ENCODE measurements at places on chromosomes 11 and 22.
A peak's percentile ranks its signal among the peaks of the same experiment; 100 is the strongest.

- DNase-seq, result no peak
These were observed 14.1 kb upstream of the TMPRSS6 start for GRCh38 chr22:37123649-37124048.

- DNase-seq, result no peak
These were observed 26.7 kb downstream of the FLI1 start for GRCh38 chr11:128720522-128720985.

DNA sequence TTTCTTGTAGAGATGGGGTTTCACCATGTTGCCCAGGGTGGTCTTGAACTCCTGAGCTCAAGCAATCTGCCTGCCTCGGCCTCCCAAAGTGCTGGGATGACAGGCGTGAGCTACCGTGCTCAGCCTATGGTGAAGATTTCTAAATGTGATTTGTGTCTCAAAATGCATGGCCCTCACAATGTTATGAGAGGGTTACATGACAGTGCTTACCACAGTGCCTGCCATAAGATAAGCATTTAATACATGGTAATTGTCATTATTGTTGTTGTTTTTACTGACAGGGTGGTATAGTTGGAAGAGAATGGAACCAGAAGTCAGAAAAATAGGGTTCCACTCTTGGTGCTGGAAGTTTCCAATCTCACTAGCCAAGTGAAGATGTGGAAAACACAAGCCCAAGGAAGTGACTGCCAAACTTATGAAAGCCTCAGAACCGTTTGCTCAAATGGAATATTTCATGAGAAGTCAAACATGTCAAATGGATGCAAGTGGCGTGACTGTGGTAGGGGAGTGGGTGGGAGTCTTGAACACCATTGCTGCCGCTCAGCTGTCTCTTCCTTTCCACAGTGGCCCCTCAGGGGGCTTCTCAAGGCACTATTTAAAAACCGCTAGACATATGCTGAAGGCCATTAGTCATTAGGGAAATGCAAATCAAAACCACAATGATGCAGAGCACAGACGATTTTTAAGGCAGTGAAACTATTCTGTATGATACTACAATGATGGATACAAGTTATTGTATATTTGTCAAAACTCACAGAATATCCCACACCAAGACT is 29.1 kb upstream of the LMO2 start:
- no peak for DNase-seq

GRCh38 chr22:47275605-47276449 is 513.4 kb downstream of the TBC1D22A start:
- no peak for DNase-seq

DNA sequence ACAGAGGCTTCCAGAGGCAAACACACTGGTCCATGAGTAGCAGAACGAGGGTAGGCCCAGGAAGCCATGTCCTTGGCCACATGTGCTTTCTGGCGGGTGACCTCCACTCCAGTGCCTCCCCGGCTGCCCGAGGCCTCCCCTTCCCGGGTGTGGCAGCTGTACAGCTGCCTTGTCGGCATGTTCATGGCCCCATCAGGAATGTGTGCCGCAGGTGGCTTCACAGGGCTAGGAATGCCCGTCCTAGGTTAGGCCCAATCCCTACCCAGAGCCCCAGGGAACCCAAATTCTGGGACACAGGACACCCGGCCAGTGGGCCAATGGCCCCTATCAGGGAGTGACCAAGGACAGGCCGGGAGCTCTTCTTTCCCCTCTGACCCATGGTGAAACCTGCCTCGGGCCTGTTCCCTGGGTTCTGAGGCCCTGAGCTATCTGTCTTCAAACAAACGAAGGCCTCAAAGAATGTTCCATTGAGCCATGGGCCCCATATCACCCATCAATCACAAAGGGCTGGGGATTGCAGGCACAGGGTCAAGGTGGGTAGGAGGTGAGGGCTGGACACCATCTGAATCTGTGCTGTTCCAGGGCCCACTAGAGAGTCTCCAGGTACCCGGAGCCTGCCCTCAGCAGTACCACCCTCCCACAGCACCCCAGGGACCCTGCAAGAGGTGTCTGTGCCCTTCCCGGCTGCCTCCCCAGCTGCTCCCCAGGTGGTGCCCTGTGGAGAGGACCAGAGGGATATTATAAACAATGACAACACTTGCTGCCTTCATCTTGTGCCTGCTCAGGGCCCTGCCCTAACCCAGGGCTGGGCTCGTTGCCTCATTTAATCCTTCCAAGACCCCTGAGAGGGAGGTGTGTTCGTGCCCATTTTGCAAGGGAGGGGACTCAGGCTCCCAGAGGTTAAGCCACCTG is 4.0 kb upstream of the CDKN1C start:
- DNase-seq, result no peak

GRCh38 chr11:3340025-3340424 is 38.9 kb downstream of the ZNF195 start:
- DNase-seq, result no peak

DNA sequence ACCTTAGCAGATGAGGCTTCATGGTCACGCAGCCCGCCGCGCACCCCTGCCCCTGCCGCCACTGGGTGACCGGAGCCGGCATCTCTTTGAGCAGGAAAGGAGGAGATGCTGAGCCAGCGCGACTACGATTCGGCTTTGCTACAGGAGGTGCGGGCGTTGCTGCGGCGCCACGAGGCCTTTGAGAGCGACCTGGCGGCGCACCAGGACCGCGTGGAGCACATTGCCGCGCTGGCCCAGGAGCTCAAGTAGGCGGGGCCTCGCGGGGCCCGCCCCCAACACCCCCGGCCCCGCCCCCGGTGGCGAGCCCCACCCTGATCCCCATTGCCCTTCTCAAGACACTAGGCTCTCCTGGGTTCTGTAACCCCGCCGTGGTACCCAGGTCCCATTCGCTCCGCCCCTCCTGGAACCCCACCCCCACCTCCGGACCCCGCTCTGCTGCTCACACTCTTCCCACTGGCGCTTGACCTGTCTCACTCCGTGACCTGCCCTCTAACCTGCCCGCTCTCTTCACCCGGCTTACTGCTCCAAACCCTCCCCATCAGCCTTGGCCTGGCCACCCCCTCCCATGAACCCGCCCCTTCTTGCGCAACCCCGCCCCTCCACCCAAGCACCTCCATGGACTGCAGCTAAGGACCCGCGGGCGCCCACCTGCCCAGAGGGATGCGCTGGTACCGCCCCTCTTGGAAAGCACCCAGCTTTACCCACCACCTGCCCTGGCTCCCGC is 9.1 kb downstream of the CTSF start:
- no peak for DNase-seq

DNA sequence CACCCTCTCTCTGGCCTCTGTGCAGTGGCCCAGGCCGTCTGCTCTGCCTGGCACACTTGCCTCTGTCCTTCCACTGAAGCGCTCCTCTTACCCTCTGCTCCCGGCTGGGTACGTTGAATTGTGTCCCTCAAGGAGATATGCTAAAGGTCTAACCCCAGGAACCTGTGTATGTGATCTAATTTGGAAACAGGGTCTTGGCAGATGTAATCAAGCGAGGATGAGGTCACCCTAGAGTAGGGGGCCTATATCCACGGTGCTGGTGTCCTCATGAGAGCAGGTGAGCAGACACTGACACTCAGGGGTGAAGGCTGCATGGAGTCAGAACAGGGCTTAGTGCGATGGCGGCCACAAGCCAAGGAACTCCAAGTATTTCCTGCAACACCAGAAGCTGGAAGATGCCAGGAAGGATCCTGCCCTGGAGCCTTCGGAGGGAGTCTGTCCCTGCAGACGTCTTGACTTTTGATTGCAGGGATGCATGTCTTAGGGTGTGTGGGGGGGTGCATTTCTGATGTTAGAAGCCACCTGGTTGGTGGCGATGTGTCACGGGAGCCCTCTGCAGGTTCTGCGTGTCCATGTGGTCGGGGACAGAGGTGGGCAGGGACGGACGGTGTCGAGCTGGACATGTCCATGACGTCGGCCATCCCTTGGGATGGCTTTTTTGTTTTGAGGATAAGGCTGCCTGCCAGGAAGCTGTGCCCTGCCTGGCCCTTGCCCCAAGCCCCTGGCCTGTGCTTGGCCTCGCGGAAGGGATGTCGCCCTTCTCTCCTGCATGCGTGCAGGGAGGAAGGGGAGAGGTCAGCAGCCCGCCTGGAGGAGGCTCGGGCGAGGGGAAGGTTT is 68.6 kb downstream of the LRP5 start:
- no peak for DNase-seq

- DNase-seq, result peak; percentile 53
These were observed 1.9 kb downstream of the PIWIL3 start for GRCh38 chr22:24772493-24773220.

DNA sequence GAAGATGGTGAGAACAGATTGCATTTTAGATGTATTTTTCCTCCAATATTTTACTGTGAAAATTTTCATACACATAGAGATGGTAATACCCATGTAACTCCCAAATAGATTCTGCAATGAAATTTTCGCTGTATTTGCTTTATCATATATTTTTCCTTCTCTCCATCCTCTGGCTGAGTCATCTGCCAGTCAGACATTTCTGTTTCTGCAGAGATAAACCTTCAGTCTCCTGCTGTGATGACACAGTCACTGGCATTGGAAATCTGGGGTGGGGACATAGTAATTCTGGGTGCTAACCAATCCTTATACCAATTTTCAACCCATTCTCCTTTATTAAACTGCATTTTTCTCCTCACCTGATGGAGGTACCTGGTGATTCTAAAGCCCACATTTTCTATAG is 33.7 kb downstream of the SVIP start:
- DNase-seq, result no peak

DNA sequence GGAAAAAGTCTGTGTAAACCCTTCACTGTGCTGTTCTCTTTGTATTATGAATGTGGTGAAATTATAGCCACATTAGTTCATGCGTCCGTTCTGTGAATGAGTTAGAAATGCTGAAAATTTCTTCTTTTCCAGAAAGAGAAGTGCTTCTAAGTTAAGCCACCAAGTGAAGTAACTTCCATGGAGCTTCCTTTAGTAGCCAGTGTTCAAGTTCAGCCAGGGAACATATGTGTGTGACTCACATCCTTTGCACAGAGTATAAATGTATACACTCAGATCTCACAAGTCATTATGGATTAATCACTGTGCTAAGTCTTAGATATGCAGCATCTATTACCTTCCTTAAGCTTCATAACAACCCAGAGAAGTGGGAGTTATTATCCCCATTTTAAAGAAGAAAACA is 3.1 kb upstream of the MMP8 start:
- DNase-seq, result no peak

- DNase-seq, result no peak
These were observed 957.6 kb upstream of the CCDC90B start for GRCh38 chr11:84243629-84244263.

GRCh38 chr11:124763156-124763947 is 1.3 kb upstream of the ESAM start:
- DNase-seq, result peak; percentile 93

GRCh38 chr11:44065161-44065661 is 859 bp upstream of the ACCS start:
- DNase-seq, result no peak

GRCh38 chr11:9397746-9398680 is 13.6 kb downstream of the IPO7 start:
- DNase-seq, result no peak

- DNase-seq, result no peak
These were observed 46.3 kb upstream of the ASPHD2 start for GRCh38 chr22:26382782-26383181.

DNA sequence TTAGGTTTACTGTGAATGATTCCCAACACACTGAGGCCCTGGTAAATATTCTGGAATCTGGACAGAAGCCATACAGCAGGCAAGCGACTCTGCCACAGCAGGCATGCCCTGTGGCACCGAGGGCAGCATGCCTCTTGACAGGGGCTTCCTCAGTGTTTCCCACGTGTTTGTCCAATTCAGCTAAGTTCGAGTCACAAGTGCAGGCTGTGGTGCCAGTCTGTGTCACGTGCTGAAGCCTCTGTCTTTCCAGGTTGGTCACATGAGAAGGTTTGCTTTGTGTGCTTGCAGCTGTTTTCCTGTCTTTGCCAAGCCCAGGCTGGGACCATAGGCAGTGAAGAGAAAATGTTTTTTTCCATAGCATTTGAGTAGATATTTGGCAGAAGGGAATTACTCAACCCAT is 2.4 kb upstream of the PPFIBP2 start:
- no peak for DNase-seq

GRCh38 chr11:35747668-35748067 is 85.1 kb downstream of the TRIM44 start:
- no peak for DNase-seq

DNA sequence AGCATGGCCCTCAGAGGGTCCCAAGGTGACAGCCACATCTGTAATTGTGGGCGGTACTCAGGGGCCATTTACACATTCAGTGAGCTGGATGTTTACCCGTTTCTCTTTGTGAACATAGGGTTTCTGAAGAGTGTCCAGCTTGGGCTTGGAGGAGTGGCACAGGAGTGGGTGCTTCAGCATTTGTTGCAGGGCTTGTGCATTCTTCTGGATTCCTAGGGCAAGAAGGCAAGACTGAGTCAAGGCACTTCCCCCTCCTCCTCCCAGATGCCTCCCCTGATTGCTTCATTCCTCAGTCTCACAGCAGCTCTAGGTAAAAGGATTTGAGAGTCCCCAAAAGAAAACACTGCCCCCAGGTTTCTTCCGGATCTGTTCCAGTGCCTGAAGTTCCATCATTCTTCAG is 95.4 kb downstream of the RNF169 start:
- DNase-seq, result no peak

- no peak for DNase-seq
These were observed at the start of gene A4GALT for GRCh38 chr22:42720263-42721044. TSS of gene A4GALT (minus strand) at chr22:42720870. CDS start at chr22:42693951, 26,919 bp downstream.

DNA sequence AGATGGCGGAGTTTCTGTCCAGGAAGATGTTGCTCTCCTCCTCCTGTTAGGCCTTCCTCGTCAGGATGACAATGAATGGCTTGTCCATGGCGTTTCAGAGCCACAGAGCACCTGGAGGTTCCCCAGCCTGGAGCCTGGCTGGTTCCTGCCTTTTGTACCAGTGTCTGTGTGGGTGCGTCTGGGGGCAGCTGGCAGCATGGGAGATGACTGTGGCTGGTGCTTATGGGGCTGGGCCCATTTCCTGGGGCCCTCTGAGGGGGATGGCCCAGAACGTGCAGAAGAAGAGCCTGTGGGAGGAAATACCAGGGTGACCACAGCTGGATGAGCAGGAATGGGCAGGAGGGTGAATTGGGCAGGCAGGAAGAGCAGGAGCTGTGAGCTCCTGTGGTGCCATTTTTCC is 6.7 kb downstream of the SLC37A2 start:
- no peak for DNase-seq

- no peak for DNase-seq
These were observed 42.9 kb downstream of the ARFGAP3 start for GRCh38 chr22:42814215-42814614.

Measured in endothelial cell (in vitro differentiated cells).